Fibroblast of pulmonary artery (primary cell): ENCODE measurements at places on chromosomes 13 and 19.

DNA sequence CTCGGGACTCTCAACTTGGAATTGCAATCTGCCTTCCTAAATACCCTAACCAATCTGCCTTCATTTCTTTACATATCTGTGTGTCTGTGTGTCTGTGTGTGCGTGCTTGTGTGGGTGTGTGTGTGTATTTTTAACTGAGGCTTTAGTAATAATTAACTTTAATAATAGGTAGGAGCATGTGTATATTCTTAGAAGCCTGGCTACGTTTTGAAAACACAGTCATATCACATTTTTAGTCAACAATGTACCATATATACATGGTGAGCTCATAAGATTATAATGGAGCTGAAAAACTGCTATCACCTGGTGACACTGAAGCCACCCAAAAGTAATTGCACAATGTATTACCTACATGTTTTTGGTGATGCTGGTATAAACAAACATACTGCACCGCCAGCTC is 65.4 kb upstream of the ATXN8OS start:
- no peak for DNase-seq

DNA sequence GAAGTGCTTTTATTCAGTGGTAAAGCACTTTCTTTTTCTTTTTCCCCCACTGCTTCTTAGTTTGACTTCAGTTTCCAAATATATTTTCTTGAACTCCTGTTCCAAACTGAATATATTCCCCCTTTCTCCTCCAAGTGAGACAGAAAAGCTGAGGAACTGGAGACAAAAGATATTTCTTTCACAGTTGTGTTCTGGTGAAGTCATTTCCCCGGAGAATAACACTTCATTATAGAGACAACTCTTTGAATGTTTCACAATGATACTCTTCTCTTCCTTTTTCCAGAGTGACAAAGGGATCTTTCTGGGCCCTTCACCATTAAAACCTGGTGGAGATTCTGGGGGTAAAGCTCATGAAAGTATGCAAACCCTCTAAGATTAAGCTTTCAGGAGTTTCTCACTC is 860.8 kb upstream of the SLITRK5 start:
- no peak for DNase-seq

GRCh38 chr13:94328381-94329041 is 151.0 kb downstream of the DCT start:
- no peak for DNase-seq

- no peak for DNase-seq
Measured at GRCh38 chr13:110443622-110444225, 117.8 kb downstream of the RAB20 start.
